Effector CD8-positive, alpha-beta T cell (primary cell): ENCODE measurements at places on chromosomes 16 and 17.

DNA sequence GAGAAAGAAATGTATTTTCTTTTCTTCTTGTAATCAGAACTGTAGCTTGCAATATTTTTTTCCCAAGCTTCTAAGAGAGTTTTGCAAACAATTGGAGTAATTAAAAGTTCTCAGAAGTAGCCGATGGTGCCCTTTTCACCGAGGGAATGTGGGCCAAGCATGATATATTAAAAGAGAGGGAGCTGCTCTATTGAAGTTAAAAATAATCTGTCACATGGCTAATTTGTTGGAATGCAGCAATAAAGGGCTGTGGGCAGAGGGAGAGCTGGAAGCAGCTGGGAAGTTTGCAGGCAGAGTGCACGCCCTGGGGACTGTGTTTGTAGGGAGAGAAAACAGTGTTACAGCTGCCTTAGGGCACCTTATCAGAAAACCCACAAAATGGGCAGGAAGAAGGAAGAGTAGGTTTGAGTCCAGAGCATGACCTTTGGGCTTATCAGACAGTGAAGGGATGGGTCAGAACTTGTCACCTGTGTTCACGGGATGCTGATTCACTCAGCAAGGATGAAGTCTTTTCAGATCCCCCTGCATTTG is 18.5 kb upstream of the TERF2 start:
- DNase-seq: no peak

GRCh38 chr17:48576479-48577309 is 1.5 kb downstream of the HOXB4 start:
- DNase-seq: no peak

DNA sequence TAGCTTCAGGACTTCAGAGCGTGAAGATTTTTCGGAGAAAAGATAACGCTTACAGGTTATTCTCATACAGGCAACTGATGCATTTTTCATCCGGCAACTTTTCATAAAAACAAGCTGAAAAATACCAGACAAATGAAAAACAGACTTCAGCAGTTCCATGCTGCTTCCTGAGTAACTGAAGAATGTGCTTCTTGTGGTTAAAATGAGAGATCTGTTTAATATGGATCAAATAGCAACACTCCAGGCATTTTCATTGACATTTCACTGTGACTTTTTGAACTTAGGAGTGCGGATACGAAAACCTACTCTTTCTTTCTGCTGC is 705 bp upstream of the PITPNC1 start:
- no peak for DNase-seq

GRCh38 chr17:77905266-77905665 is 53.2 kb upstream of the TNRC6C start:
- no peak for DNase-seq

DNA sequence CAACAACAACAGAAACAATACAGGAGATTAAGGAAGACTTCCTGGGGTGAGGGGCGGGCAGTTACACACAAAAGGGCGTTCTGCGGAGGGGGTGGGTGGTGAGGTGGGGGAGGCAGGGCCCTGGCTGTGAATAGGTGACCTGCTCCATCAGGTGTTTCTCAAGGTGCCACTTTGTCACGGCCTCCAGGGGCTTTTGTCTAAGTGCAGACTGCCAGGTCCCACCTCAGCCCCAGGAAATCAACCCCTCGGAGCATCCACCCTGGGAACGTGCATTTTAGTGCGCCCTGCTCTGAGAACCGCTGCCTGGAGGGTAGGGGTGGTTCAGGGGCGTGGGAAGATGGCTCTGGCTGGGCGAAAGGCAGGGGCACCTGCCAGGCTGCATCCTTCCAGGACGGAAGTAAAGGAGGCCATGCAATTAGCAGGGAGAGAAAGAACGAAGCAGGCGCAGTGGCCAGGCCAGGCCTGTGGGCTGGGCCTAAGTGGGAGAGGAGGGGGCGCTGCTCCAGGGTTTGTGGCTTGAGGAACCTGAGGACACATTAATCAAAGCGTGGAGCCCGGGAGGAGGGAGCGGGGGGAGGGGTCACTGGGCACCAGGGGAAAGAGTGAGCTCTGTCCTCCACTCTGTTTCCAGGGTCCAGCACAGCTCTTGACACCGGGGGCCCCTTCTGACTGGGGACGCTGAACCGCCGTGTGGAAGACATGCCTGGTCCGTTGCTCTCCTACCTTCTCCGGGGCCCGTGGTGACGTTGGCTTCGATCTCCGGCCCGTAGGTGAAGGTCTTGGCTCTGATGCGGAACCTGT is 49.4 kb upstream of the CDC42EP4 start:
- DNase-seq: no peak
